ENCODE measurements at places on chromosomes 2 and 18.

- DNase-seq, result no peak
These were observed 104.3 kb downstream of the PRKCE start for GRCh38 chr2:45755585-45756335.

DNA sequence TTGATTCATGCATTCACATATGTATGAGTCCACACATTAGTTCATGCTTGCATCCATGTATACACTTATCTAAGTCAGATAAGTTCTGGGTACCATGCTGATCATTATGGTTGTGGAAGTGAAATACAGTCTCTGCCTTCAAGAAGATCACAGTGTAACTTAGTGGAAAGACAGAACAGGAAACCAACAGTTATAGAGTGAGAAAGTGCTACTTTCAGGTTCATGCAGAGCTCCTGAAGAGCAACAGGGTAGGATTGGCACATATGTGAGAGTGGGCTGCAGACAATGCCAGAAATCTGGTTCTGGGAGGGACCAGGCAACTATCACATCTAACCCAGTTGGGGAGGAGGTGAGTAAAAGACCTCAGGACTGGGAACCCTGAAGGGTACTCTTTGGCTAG, 35.4 kb upstream of the PGAP1 start:
- DNase-seq, result no peak

- no peak for DNase-seq
These were observed 24.4 kb downstream of the EHD3 start for GRCh38 chr2:31258351-31258750.

- no peak for DNase-seq
These were observed 74.9 kb upstream of the TAF1B start for GRCh38 chr2:9768388-9768787.

DNA sequence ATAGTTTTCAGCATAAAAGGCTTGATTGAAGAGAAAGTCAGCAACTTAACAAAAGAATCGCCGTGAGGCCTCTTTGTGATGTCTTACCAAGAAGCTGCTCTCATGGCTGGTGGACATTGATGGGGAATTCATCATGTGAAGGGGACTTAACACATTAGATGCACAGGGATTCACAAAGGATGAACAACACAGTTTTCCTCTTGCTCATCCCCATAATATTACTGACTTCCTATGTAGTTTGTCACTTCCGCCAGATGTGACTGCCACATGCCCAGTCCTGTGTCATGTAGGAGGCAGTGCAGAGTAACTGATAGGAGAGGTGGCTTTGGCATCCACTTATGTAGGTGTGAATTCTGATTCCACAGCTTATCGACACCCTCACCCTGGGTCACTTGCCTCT, 232.6 kb upstream of the LYPD1 start:
- DNase-seq, result no peak

DNA sequence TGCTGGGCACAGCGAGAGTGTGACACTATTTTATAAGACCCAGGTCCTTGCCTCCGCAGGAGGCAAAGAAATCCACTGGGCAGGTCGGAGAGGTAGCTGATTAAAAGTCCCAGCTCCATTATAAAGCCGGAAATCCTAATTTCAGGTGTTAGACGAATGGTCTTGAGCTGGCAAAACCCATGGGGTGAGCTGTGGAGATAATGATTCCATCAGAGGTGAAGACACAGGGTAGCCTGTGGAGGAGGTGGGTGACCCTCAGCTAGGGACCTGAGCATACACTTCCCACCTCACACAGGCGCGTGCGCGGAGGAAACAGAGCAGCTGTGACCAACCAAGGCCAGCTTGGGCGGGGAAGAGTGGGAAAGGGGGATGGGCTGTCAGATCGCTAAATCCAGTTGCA, 201.7 kb upstream of the CXCR4 start:
- DNase-seq, result no peak

DNA sequence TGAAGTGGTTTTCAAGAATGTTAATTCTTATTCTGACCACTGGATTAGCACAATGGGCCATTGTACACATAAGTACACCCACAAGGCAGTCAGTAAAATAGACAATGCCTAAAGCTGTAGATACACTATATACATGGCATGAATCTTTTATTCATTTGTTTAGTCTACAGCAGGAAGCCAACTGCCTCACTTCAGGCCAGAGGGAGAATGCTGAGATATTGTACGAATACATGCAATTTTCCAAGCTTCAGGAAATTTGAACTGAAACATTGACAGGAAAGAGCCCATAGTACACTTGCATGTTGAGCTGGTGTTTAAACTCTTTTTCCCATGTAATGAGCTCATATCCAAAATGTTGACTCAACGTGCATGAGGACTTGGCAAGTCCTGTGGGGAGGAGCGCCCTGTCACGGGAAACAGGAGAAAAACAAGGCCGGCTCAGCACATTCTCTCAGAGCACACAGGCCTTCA, 111.6 kb upstream of the CYP1B1 start:
- DNase-seq, result no peak

DNA sequence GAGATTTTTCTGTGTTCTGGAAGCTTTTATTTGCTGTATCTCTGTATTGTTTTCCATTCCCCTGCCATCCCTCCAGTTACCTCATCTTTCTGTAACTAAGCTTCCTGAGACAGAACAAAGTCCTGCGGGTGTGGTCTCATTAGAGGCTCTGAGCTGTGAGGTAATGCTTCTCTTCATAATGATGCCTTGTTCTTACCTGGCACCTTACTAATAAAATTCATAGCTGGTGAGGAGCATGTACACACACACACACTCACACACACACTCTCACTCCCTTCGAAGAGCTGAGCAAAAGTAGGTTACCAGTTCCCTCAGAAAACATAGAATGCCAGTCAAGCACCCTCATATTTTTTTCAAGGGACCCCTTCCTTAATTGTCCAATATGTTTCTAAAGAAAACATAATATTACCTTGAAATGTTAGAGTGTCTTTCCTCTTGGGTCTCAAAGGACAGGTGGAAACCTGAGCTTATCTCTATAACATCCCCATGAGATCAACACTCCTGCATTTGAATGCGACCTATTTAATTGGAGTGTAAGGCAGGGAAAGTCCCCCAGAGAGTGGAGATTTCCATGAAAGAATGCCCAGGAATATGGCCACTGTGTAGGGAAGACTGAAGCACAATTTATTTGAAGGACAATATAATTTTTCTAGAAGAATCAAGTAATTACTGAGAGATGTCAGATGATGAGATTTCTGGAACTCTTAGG, 161.6 kb upstream of the NCK2 start:
- DNase-seq, result no peak

- DNase-seq, result peak; percentile 25
These were observed 35.8 kb downstream of the ST3GAL5 start for GRCh38 chr2:85852937-85853498.

GRCh38 chr2:216884347-216884746, 24.5 kb upstream of the TNP1 start:
- no peak for DNase-seq

DNA sequence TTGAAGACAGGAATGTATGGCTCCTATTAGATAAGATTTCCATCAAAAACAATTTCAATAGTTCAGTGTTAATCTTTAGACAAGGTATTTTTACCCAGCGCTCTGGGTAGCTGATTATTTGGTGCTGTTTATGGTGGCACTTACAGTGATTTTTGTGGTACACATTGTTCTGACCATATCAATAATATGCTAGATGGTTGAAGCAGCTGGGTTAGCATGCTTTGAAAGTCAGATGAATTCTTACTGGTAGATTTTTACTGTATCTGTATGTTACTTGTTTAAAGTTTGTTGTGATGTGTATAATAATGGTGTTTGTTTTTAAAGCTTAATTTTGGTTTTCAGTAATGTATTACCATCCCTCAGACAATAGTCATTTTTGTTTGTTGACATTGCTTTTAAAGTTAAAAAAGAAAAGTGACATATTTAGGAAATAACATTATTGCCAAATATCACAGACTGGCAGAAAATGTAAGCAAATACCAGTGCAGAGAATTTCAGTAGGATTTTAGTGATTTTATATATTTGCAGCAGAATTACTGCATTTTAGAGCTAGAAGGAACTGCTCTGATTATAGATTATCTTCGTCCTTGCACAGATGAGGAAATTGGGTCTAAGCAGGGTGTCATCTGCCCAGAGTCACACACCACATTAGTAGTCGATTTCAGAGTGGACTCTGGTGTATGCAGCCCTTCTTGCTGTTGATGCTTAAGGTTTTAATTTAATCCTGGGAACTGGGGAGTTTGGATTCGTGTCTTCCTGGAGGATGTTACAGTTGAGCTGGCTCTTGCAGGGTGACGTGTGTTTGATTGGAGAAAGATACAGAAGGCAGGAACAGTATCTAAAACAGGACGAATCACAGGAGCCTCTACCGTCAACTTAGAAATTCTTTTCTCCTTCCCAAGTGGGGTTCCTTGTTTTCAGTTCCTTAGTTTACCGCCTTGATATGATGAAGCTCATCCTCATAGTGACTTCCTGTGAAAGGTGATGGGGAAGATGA, 6.6 kb downstream of the SOCS6 start:
- DNase-seq, result no peak

- no peak for DNase-seq
These were observed 53.6 kb downstream of the FAM228A start for GRCh38 chr2:24228470-24228869.

- no peak for DNase-seq
These were observed 229.3 kb upstream of the AGAP1 start for GRCh38 chr2:235264512-235264911.

GRCh38 chr2:238136820-238137537, 1.5 kb upstream of the KLHL30 start:
- DNase-seq, result no peak

DNA sequence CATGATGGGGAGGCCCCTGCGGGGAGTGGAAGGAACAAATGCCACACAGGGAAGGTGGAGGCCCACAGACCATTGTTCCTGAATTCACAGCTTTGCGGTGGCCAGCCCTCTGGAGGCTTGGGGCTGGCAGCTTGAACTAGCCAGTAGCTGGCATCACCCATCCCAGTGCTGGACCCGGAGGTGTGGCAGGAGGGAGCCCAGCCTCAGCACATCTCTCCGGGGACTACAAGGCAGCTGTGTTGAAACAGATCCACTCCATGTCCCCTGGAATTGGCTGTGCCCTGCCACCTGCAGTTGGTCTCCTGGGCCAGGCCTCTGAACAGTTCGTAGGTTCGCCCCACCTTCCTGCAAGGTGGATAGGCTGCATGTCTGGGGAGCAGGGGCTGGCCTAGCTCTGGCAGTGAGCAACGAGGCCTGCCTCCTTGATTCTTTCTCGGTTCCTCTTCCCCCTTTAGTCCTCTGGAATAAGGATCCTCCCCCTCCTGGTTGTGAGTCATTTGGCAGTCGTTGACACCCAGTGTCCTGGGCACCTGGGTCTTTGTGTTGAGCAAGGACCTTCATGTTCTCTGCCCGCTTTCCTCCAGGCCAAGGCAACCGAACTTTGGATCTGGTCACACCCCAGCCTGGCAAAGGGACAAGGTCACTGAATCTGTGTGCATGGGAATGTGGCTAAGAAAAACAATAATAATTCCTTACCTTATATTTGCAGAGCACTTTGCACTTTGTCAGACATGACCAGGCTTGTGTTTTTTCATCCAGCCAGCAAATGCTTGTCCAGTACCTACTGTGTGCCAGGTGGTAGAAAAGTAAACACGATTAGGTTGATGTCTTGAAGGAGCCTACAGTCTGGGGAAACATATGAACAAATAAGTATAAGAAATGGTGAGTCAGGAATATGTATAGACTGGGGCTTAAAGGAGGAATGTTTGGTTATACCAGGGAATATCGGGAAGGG, 55.0 kb upstream of the MCFD2 start:
- no peak for DNase-seq

All from activated CD4-positive, CD25-positive, alpha-beta regulatory T cell (primary cell).